ENCODE measurements at places on chromosomes 5 and 9.

GRCh38 chr9:113734826-113735225 is 141.3 kb upstream of the ZNF618 start:
- DNase-seq, result no peak

GRCh38 chr9:117825609-117826347 is 121.6 kb downstream of the TLR4 start:
- no peak for DNase-seq

DNA sequence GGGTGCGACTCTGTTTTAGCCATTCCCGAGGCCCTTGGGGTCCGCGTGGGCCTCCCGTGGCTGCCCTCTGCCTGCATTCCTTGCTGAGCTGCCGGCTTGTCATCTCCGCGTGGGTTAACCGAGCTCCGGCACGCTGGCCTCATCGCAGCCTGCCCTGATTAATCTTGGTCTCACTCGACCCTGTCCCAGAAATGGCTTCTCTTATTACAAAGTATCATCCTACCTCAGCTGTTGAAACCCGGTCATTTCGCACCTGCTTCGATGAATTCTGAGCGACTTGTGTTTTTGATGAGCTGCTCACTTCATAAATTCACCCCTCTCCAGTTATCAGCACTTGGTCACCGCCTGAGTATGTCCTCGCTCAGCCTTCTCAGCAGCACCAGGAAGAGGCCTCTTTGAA is 123.5 kb upstream of the EGFLAM start:
- no peak for DNase-seq

DNA sequence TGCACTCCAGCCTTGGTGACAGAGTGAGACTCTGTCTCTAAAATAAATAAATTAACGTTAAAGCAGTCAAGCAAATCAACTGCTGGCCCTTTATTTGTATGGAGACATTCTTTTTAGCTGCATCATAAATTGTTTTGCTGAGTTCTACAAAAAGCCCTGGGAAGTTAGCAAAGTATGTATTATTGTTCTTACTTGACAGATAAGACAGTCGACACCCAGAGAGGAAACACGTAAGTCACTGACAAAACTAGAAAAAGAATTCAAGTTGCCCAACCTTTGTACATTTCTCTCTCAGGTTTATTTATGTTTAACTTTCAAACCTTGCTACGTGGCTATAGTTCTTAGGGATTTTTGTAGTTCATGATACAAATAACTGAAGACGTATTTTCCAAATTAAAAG is 40.4 kb upstream of the MACIR start:
- DNase-seq, result no peak

DNA sequence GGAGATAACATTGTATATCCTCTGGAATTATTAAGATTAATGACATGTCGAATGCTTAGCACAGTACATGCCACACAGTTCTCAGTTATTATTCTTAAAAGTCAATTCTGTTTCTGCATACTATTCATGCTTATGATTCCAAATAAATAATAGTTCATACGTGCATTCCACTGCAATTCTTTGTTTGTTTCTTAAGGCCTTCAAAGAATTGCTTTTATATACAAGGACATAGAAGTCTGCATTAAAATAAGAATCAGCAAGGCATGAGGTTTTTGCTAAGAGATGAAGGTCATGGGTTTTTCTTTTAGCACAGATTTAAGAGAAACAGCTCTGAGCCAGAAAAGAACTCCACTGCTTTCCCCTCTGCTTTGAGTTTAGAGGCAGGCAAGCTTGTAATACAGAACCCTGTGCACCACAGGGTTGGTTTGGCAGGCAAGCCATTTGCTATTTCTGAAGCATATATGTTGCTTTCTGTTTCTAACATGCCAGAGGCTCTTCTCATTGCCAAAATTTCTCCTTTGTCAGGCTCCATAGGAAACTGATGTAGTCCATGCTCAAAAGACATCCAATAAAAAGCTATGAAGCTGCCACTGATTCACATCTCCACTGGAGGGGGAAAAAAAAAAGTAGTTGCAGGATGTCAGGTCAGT is 420.6 kb upstream of the TYRP1 start:
- DNase-seq, result no peak

DNA sequence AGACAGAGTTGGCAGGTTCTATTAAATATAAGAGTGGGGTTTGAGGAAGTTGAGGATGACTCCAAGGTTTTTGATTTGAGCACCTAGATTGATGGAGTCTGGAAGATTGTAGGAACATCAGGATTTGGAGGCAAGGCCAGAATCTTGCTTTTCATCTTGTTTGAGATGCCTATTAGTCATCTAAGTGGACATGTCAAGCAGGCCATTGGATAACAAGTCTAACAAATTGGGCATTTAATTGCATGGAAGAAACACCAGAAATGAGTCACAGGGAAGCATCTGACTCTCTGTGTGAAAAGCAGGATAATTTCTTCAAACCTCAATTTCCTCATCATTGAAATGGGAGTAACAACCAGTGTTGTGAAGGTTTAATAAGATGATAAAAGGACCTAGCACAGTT is 53.3 kb upstream of the ARL15 start:
- no peak for DNase-seq

- DNase-seq, result no peak
Observed at GRCh38 chr5:1186351-1187233, 14.8 kb upstream of the SLC6A19 start.

GRCh38 chr5:169048181-169049125 is 252.5 kb downstream of the SLIT3 start:
- no peak for DNase-seq

GRCh38 chr9:107447834-107448233 is 41.7 kb downstream of the KLF4 start:
- DNase-seq, result no peak

DNA sequence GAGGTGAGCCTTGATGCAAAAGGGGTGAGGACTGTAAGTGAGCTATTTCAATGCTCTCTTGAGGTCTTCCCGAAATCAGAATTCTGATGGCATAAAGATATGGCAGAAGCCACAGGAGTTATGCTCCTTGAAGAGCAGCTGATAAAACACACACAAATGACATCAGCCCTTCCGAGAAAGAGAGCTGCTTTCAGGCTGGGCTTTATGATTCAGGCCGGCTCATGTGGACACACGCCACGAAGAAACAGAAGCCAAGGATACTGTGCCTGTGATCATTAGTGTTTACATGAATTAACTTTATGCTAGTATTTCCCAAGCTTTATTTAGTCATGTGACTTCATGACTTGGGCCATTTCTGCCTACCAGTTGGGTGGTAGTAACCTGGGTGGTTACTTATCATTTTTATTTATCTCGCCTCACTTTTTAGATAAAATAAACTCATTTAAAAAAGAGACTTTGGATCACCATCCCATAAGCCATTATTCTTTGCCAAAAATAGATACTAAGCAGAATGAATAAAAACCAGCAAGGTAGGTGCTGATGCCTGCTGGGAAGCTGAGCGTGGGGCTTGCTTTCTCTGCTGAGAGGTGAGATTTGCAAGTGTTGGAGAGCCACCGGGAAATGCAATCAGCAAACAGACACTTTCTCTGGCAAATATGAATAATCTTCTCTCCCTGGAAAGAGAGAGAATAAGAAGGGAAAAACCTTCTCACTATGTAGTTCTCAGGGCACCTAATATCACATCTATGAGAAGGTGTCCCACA is 73.0 kb upstream of the SLC25A51 start:
- no peak for DNase-seq

DNA sequence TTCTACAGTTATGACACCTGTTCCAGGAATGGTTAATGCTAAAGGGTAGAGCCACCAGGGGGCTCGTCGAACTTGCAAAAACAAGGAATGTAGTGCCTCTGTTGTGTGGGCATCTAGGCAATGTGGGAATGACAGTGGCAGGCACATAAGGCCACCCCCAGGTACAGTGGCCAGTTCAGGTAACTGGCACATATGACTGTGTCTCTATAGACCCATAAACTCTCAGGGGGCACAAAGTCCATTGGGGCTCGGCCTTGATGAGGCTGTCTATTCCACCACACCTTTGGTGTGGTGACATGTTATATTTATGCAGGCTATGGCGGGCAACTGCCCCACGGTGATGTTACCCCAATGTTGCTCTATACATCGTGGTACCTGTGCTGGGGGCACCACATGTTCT is 59.6 kb upstream of the FAM120A start:
- DNase-seq, result no peak

- DNase-seq, result peak; percentile 71
Observed at GRCh38 chr5:172768573-172769341, 2.2 kb downstream of the DUSP1 start.

DNA sequence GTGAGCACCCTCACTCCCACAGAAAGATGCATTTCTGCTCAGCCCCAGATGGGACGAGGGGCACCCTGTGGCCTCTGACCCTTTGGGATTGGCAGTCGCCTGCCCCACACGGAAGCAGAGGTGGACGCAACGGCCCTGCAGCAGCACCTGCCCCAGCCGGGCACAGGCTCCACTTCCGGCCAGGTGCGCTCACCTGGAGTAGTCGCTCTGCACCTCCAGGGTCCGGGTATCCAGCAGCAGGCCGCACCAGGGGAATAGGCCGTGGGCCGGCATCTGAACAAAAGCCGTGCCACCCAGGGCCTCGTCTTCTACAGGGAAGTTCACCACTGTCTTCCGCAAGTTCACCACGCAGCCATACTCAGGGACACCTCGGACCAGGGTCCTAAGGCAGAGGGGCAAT is 30.7 kb downstream of the TERT start:
- DNase-seq, result no peak

DNA sequence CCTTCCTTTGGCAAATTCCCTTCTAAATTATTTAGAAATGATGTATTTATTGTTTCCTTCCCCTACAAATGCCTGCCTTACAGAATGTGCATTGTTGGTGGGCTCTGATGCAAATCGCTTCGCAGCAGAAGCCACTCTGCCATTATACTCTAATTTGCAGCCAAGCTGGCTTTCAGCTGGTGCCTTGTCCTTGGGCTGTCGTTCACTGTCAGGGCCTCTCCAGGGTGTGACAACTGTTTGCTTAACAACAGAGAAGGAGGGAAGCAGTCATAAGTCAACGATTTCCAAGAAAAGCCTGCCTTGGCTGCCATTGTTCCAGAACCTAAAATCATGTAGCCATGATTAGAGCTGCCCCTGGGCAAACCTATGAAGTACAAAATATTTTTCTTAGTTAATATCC is 260.1 kb upstream of the RGMB start:
- no peak for DNase-seq

DNA sequence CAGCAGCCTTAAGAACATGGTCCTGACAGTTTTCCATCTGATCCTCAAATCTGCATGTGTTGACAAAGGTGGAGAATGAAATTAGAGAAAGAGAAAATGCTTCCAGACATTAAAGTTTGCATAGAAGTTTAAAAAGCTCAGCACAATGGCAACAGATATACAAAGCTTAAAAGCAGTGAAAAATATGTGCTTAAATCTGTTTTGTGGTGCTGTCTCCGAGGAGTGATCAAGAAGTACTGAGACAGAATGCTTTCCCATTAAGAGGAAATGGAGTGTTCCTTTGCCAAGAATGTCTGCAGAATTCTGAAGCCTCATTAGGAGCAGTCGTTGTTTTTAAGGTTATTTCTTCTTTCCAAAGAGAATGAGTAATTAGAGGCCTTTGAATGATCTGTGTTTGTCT is 131.4 kb downstream of the MCTP1 start:
- DNase-seq, result no peak

- no peak for DNase-seq
Observed at GRCh38 chr9:81680506-81680905, 8.8 kb downstream of the TLE1 start.

- peak; percentile 68 for DNase-seq
Observed at GRCh38 chr9:131747352-131747751, 7.5 kb upstream of the RAPGEF1 start.

DNA sequence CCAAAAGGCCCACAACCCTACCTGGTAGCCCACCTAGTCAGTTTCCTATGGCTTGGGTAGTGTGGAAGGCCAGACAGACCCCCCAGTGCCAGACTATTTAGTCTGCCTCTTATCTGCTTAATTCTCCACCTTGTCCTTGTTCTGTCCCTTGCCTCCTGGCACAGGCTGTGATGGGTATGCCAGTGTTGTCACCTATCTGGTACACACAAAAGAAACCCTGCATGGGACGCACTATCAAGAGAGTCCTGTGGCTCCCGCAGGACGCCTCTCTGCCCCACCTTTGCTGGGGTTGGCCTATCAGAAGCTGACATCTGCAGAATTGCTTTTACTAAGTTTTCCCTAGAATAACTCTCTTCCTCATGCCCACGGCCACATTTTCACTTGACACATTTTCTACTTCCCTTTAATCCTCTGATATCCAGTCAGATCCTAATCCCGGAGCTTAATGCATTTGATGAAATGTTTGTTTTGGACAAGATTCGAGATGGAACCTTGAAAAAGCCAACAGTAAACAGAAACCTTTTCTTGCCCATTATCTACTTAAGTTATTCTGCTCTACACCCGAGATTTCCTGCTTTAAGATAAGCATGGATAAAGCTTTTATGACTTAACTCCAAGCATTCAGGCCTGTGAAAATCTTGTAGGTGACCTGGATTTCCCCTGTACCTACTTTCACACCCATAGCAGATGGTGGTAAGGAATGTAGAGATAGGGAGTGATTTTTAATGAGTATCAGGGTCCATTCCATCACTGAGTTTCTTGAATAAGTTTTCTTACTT is 468.5 kb downstream of the ZNF608 start:
- no peak for DNase-seq

DNA sequence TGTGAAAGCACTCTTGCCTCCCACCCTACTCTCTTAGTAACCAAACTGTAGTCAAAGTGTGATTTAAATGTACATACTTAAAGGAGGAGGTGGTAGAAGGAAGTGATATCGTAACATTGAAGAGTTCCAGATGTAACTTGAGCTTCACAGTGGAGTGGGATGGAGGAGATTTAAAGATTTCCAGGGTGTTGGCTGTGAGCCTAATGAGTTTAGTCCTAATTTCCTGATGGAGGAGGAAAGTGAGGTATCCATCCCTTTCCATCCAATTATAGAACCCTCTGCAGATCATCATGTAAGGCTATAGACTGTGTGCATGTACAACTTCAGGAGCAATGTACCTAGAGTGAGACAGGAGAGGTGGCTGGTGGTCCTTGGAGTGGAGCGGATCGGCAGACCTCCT is 1163.9 kb upstream of the SEMA6A start:
- DNase-seq, result no peak

- DNase-seq, result no peak
Observed at GRCh38 chr9:21804331-21804730, 1.9 kb downstream of the MTAP start.
